Activated CD8-positive, alpha-beta T cell treated with anti-CD3 and anti-CD28 coated beads, Interleukin-2, amount 10 ng/mL, durations not matched to agents 7 days and 5 days (primary cell): ENCODE measurements at places on chromosomes 1 and 21.

GRCh38 chr1:115854005-115854404 is 13.1 kb upstream of the NHLH2 start:
- no peaks in the 10 kb centered on the region for H3K4me1 ChIP-seq
- no peak overlapping the region for H3K27ac ChIP-seq
- no peaks in the 10 kb centered on the region for H3K36me3 ChIP-seq
- H3K27me3 ChIP-seq = peaks cover 28% of the 10 kb centered on the region
- DNase-seq = no peak

DNA sequence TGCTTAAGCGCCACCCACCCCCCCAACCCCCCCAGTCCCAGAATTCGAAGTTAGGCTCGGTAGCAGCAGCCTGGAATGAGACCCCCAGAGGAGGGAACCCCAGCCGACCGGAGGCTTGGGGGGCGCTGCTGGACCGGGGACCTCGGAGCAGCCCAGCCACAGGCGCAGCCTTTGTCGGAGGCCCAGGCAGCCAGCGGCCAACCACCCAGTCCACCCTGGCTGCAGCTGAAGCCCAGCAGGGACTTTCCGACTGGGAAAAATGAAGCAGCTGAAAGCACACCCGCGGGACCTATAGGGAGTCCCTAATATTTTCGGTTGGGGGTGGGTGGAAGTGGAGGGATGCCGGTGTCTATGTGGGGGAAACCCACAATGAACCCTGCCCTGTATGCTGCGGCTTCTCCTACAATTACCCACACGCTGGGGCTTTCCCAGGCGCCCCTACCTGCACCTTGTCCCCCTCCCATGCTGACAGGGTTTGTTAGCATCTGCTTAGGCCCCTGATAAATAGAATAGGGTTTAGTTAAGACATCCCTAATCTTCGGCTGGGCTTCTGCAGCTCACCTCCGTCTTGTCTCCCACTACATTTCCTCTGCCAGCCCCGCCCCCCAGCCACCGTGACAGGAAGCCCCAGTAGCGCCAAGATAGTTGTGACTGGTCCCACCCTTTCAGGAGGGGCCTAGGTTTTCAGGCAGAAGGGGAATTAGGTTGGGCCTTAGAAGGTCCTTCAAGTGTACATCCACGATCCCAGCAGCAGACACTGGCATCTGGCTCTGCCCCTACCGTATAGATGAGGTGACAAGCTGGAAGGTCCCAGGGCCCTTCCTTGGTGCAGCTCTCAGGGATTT is 838 bp downstream of the CCDC28B start:
- peaks cover 76% of the 10 kb centered on the region for H3K4me1 ChIP-seq
- peak overlapping the region; percentile 76 for H3K27ac ChIP-seq
- no peaks in the 10 kb centered on the region for H3K27me3 ChIP-seq
- peak overlapping the region; percentile 92 for H3K4me3 ChIP-seq
- H3K36me3 ChIP-seq = peaks cover 48% of the 10 kb centered on the region
- DNase-seq = peak; percentile 92

DNA sequence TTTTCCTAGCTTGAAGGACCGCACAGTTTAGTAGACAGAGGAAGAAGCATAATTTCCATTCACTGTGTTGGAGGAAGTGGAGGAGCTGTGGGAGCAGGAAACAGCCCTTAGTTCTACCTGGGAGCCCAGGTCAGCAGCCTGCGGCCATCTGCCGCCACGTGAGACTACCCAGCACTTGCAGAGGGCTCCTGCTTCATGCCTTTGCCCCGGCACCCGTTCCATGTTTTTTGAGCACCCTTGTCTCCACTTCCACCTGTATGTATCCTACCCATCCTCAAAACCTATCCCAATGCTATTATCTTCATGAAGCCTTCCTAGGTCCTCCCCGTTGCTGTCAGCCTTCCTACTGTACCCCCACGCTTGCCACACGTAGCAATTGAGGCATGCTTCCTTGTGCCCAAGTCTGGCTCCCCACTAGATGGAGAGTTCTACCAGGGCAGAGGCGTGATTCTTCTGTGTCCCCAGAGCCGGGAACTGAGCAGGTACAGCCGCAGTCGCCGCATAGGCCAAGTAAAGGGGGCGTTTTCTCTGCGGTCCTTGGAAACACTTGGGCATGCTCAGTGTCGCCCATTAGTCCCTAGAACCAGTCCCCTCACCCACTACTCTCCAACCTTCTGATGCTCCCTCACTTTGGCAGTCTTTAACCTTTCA is 1.9 kb downstream of the SLC6A9 start:
- H3K36me3 ChIP-seq = no peaks in the 10 kb centered on the region
- peak overlapping the region; percentile 96 for H3K27ac ChIP-seq
- peak overlapping the region; percentile 91 for H3K4me3 ChIP-seq
- no peak for DNase-seq

DNA sequence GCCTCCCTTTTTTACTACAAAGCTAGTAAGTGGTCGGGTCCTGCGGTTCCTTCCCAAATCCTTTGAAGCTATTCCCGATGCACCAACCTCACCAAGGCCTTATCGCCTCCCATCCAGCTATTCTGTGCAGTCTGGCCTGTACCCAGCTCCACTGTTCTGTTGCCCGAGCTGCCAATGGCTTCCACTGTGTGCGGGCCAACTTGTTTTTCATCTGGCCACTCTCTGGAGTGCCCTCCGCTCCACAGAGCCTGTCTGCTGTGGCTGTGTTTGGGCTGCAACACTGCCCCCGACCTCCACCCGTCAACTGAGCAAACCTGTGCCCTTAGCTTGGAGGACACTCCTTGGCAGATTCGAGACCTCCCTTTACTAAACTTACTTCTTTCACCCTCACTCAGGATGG is 125.0 kb downstream of the KIAA0319L start:
- H3K27ac ChIP-seq = no peak overlapping the region
- H3K4me3 ChIP-seq = no peak overlapping the region

DNA sequence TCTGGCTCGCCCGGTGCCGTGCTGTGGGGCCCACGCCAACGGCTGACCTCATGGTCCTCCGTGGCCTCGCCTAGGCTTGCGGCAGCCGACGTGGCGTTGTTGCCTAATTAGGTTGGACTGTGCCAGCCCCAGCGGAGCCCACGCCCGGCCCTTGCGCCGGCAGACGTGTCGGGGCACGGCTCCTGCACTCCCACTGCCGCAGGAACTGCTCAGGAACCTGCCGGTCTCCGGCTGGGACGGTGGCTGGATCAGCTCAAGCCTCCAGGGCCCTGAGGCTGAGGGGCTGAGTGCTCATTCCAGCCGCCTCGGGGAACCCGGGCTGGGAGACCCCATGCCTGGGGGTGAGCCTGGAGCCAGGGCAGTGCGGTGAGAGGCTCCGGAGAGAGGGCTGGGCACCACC is 16.1 kb upstream of the PEX10 start:
- peaks cover 3% of the 10 kb centered on the region for H3K4me1 ChIP-seq
- no peaks in the 10 kb centered on the region for H3K36me3 ChIP-seq
- no peaks in the 10 kb centered on the region for H3K27me3 ChIP-seq
- no peak for DNase-seq
- H3K27ac ChIP-seq = no peak overlapping the region

GRCh38 chr1:237258871-237259270 is 216.9 kb downstream of the RYR2 start:
- no peak for DNase-seq
- H3K27me3 ChIP-seq = no peaks in the 10 kb centered on the region
- no peaks in the 10 kb centered on the region for H3K36me3 ChIP-seq

DNA sequence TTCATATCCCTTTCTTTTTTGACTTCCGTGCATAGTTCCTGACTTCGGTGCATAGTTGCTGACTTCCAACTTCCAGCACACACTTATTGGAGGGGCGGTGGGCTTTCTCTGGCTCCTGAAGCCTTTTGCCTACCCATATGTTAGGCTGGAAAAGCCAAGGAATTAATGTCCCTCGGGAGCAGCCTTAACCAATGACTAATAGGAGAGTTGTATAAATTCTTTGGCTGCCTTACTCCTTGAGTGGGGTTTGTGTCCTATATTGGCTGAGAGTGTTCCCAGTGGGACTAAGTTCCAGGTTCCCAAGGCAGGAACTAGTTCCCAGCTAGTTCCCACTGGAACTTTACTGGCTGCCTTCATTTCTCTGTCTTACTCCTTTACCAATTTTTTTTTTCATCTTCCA is 105.7 kb downstream of the ZNF326 start:
- no peaks in the 10 kb centered on the region for H3K36me3 ChIP-seq
- no peak for DNase-seq
- H3K27me3 ChIP-seq = no peaks in the 10 kb centered on the region
- H3K4me1 ChIP-seq = no peaks in the 10 kb centered on the region

- H3K27me3 ChIP-seq = no peaks in the 10 kb centered on the region
- no peak for DNase-seq
- H3K36me3 ChIP-seq = peaks cover 12% of the 10 kb centered on the region
Measured at GRCh38 chr1:41907446-41907845, 11.3 kb downstream of the HIVEP3 start.

- no peak overlapping the region for H3K4me3 ChIP-seq
- no peak for DNase-seq
- peaks cover 17% of the 10 kb centered on the region for H3K27me3 ChIP-seq
- H3K27ac ChIP-seq = no peak overlapping the region
- H3K36me3 ChIP-seq = no peaks in the 10 kb centered on the region
Measured at GRCh38 chr1:228013131-228013934, 6.5 kb downstream of the WNT3A start.

DNA sequence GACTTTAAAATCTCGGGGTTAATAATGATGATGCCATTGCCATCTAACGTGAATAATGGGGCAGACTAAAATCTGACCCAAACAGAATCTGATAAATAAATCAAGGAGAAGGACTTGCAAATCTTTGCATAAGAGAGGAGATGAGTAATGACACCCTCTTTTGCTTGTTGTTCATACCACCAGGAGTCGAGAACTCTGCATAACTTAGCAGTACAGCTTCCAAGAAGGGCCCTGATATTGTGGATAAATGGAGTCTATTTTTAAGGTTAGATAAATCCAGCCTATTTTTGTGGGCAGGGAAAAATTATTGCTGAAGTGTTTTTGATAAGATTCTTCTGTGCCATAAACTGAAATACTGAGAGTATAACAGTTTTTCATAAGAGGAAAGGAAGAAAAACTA is 17.3 kb downstream of the RYR2 start:
- no peak overlapping the region for H3K4me3 ChIP-seq
- H3K4me1 ChIP-seq = no peaks in the 10 kb centered on the region
- no peaks in the 10 kb centered on the region for H3K36me3 ChIP-seq

DNA sequence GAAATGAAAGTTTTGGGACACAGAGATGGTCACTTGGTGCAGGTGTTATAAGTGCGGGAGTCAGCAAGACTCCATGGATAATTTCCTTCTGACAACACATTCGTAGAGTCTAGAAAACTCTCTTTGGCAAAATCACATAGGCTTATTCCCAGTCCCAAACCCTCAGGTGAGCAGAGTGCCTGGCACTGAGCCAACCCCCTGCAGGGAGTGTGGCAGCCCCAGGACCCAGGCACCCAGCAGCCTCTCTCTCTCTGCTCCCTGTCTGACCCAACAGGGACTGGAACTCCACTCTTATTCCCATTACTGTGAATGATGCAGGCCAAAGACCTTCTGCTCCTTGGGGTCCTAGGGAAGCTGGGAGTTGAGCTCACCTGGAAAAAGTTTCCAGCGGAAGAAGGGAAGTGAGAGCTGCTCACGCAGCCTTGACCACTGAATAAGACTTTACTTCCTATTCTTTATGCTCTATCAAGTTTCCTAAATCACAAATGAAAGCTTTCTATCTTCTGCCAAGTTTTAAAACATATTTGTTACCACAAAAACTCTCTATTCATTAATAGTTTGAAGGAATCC is 132.6 kb upstream of the ETV3 start:
- peak; percentile 14 for DNase-seq
- peaks cover 5% of the 10 kb centered on the region for H3K27me3 ChIP-seq
- H3K27ac ChIP-seq = no peak overlapping the region

DNA sequence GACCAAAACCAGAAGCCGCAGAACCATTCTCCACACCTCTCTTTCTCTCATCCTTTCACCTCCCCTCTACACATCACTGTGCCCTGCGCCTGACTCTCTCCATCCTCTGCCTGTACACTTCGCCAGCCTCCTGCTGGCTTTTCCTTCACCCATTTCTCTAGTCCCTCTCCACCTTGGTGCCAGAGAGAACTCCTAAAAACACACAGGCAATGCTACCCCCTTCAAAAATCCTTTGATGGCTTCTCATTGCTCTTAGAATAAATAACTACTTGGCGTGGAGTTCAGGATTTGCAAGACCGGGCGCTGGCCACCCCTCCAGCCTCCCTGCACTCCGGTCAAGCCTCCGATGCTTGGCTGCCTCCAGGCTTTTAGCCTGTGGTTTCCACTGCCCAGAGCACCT is 8.6 kb downstream of the CRABP2 start:
- H3K4me3 ChIP-seq = no peak overlapping the region
- no peak overlapping the region for H3K27ac ChIP-seq
- peaks cover 31% of the 10 kb centered on the region for H3K4me1 ChIP-seq
- peaks cover 3% of the 10 kb centered on the region for H3K36me3 ChIP-seq
- no peak for DNase-seq

DNA sequence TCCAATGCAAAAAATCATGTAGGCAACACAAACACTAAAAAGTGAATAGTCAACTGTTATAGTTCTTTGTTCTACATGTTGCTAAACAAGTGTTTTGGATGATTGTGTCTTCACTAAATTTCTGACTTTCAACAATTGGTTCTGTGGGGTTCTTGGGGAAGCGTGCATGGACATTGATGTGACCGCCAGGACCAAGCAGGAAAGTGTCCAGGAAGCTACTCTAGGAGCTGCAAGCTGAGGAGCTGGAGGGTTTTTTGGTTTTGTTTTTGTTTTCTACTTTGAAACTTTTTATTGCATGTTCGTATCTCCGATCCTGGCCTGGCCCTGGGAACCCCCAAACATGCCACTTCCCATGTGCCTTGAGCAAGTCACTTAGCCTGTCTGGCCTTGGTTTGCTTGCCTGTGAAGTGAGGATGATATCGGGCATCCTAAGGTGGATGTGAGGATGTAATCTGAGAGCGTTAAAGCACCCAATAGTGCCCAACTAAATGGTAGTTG is 8.0 kb downstream of the TMPRSS3 start:
- no peak overlapping the region for H3K27ac ChIP-seq
- H3K4me1 ChIP-seq = peaks cover 80% of the 10 kb centered on the region
- no peaks in the 10 kb centered on the region for H3K27me3 ChIP-seq
- H3K36me3 ChIP-seq = peaks cover 43% of the 10 kb centered on the region
- no peak for DNase-seq

DNA sequence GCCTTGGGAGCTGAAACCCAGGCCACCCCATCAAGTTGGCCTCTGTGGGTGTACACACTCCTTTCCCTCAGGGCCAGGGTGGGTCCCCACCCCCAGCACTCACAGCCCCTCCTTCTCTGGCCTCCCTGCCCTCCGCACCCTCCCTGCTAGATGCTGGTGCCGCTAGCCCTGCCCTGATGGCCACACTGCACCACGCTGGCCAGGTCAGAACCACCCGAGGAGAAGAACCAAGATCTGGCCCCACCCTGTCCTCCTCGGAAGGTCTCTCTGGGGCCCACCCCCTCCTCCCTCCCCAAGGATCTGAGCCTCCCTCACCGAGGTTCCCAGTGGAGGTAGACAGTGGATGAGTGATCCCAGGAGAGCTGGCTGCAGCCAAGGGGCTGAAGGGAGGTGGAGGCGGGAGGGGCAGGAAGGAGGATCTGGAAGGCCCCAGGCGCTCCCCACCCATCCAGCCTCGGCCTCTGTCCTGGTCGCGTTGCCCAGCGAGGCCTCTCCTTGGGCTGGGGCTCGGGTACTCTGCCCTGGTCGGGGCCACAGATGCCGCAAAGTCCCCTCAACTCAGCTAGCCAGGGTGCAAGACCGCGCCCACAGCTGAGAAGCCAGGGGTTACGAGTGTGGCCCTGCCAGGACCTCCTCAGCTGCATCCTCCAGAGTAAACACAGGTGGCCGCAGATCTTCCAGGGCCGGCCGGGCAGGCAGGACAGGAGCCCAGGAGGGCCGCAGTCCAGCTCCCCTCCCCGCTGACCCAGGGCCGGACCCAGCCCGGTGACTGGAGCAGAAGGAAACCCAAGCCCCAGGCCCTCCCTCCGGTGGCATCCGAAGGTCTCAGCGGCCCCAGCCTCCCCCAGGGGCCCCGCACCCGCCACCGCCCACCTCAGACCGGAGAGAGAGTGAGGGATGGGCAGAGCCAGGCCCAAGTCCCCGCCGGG is 5.2 kb downstream of the B3GALT6 start:
- no peaks in the 10 kb centered on the region for H3K27me3 ChIP-seq
- H3K4me3 ChIP-seq = no peak overlapping the region
- peaks cover 14% of the 10 kb centered on the region for H3K36me3 ChIP-seq
- no peak overlapping the region for H3K27ac ChIP-seq
